ENCODE measurements at places on chromosomes 4 and X.

GRCh38 chr4:91198951-91199350 lies 1071.8 kb downstream of the CCSER1 start:
- DNase-seq: no peak

GRCh38 chrX:97522307-97522706 lies 638.6 kb downstream of the RPA4 start:
- DNase-seq: no peak

- DNase-seq: no peak
These were observed 52.8 kb downstream of the ZAR1 start for GRCh38 chr4:48542888-48543287.

DNA sequence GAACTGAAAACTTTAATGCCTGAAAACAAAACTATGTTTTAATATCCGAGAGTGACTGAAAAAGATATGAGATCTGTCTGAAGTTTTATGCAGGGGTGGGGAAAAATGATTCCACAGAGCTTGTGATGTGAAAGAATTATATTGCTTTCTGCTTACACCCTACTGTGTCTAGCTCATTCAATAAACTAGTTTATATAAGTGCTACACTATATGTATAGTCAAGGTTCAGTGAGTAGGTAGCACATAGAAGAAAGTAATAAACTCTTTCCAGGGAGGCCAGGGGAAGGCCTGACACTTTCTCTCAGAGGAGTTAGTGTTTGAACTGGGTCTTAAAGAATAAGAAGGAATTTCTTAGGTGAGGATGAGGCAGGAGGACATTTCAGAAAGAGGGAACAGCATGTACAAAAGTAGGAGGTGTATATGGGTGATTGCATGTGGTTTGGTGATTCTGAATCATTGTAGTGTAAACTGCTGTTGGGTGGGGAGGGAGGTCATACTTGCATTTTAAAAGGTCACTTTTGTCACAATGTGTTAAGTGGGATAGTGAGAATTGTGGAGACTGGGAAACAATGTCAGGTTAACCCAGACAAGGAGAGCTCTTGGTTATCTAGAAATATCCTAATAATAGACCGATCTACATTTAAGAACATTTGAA lies 25.1 kb upstream of the TEX13D start:
- DNase-seq: no peak

DNA sequence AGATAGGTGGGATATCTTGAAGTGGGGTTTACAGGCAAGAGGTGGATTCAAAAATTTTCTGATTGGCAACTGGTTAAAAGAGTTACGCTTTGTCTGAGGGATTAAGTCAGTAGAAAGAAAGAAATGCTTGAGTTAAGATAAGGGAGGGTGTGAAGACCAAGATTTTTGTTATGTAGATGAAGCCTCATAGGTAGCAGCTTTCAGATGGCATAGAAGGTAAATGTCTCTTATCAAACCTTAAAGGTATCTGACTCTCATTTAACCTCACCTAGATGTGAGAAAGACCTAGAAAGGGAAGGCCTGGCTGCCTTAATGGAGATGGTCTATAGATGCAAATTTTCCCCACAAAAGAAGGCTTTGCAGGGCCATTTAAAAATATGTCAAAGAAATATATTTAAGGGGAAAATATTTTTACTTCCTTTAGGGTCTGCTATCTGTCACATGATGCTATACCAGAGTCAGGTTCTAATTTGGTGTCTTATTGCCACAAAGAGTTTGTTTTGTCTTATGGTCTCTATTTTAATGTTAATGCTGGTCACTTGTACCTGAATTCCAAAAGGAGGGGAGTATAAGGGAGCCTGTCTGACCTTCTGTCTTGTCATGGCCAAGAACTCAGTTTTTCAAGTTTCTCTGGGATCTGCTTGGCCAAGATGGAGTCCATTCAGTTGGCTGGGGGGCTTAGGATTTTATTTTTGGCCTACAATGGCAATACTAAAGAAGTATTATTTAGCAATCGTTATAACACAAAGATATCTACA lies 699.1 kb upstream of the AMOT start:
- no peak for DNase-seq

GRCh38 chr4:53531585-53532224 lies 59.6 kb downstream of the LNX1 start:
- no peak for DNase-seq

- no peak for DNase-seq
These were observed 94.4 kb upstream of the HPGD start for GRCh38 chr4:174616661-174617060.

- DNase-seq: no peak
These were observed 127.1 kb upstream of the PCDH18 start for GRCh38 chr4:137659431-137659830.

- no peak for DNase-seq
These were observed 101.4 kb downstream of the AFAP1 start for GRCh38 chr4:7838136-7838782.

- no peak for DNase-seq
These were observed 333.1 kb downstream of the IL1RAPL1 start for GRCh38 chrX:28920153-28920943.

DNA sequence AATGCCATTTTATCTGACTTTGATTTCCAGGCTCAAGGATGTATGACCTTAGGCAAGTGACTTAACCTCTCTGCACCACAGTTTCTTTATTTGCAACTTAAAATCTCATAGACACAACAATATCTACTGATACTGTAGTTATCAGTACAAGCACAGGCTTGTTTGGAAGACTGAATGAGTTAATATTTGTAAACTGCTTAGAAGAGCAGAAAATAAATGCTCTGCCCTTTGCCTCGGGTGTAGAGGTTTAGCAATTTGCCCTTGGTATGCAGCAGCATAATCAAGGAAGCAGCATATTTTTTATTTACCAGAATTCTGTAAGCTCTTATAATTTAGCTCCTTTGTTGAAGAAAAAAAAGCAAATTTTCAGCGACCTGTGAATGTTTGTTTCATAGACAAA lies 2.9 kb upstream of the CXCL1 start:
- no peak for DNase-seq

GRCh38 chr4:98209111-98209510 lies 52.1 kb upstream of the RAP1GDS1 start:
- DNase-seq: no peak

DNA sequence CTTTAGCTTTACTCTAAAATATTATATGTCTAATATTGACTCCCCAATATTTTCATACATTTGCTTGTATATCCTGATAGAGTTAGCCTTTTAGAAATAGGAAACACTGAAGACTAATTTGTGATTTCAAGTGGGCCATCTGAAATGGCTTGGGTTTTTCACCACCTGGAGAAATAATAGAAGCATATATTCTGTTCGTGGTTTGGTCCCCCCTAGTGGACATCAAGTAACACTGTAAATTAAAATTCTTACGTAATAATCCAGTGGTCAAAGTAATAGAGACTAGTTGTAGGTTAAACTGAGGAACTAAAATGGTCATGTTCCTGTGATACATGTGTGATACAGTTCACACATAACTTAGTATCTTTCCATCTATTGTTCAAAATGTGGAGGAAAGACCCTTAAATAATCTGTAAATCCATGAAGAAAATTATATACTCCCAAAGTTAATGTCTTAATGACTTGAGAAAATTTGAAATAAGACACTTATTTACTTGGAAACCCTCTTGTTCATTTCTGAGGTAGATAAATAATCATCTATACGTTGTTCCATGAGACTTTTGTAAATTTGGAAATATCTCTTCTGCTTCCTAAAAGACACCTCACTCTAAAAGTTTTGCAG lies 79.8 kb upstream of the SMARCAD1 start:
- DNase-seq: no peak

DNA sequence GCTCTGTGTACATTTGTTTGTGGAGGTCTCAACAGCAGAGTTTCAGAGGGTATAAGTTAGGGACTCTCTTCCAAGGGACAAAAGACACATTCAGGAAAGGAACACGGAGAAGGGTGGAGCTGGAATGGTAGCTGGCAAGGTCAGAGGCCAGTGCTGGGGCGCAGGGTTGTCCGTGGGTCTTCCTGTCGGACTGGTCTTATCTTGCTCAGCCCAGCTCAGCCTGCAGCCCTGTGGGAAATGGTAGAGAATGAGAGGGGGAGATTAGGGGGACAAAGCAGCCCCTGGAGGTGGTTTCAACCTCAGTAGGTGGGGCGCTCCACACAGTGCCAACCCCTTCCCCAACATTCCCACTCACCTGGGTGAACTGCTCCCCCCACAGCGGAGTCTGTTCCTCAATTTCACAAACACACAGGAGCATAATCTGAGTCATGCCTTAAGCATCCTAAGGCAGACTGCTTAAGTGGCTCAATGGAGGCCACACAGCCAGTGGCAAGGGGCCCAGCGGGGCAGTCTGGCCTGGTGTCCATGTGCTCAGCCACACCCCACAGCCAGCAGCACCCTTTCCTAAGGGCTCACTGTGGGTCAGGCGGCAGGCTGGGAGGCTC lies 6.9 kb upstream of the HDAC6 start:
- DNase-seq: no peak

DNA sequence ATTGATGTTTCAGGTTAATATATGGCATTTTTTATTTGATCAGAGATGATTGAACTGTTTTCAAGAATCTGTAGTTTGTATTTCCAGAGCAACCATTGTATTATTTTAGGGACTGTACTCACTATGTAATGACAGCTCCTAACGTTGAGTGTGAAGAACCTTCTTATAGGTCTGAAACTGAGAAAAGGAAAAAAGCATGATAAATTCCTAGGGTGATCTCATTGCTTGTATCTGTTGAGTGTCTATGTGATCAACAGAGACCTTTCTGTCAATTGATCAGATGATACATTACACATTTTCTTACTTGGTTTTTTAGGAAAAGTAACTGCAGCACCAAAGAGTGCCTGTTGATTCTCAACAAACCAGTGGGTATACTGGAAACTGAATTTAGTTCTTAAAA lies 40.2 kb downstream of the SEC24B start:
- DNase-seq: no peak

- DNase-seq: peak; percentile 69
These were observed 96.7 kb downstream of the ITM2A start for GRCh38 chrX:79270401-79270800.

GRCh38 chrX:63761639-63762038 lies 23.4 kb downstream of the ARHGEF9 start:
- DNase-seq: no peak

GRCh38 chrX:10352536-10352935 lies 195.8 kb downstream of the CLCN4 start:
- DNase-seq: no peak

DNA sequence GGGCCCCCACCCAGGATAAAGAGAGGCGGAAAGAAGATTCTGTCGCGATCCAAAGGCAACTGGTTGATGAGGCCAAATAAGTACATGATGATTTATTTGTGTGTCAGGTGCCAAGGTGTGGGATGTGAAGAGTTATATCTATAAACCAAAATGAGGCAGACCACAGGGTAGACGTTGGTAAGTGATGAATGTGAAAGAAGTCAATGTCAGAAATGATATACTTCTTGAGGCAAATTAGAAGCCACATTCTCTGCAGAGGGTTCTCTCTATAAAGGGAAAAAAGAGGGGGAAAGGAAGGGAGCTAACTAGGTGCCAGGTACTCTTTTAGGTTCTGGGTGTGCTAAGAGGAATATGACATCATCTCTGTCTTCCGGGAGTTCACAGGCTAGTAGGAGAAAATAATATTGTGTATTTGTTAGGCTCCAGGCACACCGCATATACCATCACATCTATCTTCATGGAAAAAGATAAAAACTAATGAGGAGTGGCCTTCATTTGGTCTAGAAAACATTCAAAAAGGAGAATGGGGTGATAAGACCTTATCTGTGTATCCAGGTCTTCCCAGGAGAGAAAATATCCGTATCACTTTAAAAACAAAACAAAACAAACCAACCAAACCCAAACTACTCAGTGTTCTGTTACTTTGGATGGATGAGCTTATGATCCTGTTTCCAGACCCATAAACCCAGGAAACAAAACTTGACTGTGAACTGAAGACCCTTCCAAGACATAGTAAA lies 4.8 kb upstream of the SH2D1A start:
- no peak for DNase-seq

Measured in activated naive CD8-positive, alpha-beta T cell treated with anti-CD3 and anti-CD28 coated beads for 36 hours (primary cell).